ENCODE measurements at places on chromosomes 7 and 10.

GRCh38 chr10:15325243-15325943 lies 45.7 kb downstream of the FAM171A1 start:
- no peak for DNase-seq

DNA sequence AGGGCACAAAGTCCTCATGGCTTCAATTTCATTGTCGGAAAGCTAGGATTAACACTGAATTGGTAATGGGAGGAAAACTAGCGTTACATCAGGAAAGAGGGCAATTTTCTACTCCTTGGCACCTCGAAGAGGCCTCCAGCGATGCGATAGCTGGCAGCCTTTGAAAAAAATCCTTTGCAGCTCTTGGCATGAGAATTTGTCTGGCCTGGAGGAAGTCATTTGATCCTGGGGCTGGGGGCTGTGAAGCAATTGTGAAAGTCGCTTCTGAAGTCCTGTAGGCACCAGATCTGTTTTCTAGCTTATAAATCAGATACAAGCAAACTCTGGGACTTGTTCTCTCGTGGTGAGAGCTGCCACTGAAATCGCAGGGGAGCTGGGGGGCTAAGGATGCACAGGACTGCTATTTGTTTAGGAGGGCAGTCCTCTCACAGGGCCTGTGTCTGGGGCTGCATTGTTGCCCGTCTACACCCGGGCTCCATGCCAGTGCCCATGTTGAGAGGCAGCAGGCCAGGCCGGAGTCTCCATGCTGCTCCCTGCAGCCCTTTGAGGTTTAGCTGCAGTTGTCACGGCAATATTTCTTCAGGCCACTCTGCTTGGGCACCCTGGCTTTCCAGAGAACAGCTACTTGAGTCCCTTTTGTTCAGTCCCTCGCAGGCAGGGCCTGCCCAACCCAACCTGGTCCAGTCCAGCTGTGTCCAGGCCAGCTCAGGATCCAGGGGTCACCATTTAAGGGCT lies 206.8 kb upstream of the LYZL1 start:
- DNase-seq, result no peak

DNA sequence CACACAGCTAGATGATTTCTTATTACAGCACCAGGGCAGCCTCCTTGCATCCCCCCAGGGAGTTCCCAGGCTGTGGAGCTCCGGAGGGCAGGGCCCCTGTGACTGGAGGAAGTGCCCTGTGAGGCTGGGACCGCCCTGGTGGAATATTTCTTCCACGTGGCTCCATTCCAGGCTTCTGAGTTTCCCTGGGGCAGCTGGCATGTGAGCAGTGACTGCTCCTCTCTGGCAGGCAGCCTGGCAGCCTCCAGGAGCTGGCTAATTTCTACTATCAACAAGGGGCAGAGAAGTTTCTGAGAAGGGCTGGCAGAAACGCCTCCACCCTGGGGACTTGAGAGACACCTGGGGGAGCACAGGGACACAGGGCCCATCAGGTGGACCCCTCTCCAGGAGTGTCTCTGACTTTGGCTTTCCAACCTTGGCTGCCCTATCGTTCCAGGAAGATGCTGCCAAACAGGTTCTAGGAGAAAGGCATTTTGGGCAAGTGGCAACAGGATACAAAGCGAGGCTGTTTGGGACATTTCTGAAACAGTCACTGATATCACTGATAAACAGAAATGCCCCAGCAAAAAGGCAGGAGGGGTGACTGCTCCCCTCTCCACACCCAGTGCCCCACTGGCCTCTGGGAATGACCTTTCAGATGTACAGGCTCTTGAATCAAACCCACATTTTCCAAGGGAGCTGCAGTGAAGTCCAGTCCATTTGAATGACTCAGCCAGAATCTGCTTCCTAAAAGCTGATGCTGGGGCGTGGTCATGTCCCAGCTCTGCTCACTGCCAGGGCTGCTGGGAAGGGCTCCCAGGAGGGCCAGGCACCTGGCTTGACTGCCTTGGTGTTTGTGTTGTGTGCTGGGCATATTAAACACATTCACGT lies 16.1 kb downstream of the MYOF start:
- DNase-seq, result no peak

DNA sequence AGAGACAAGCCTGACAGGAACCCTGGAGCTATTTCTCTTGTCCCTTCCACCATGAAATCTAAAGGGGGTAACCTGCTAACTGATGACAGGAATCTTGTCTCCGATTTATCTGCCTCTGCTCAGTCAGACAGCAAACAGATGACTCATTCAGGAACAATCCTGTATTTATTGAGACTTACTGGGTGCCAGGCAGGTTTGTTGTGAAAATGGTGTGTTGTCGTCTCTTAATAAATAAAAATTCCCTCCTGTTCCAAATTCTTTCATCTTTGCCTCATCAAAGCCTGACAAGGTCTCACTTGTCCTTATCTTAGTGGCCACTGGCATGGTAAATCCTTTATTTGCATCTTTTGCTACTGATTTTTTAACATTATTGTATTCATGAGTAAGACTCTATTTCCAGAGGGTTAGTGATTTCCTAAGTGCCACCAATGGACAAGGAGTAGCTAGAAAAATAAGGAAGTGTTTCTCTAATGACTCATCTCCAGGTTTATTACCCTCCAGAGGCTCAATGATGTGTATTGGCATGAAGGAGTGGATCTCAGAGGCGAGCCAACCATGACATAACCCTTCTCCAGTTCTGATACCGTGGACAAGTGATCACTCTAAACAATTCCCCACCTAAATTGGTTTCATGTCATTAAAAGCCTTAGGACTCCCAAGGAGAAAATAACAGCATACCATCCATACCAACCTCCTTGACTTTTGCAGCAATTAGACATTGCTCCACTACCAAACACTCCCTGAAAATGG lies 724.0 kb downstream of the GRID1 start:
- DNase-seq, result no peak

- no peak for DNase-seq
These were observed 9.6 kb downstream of the FGF8 start for GRCh38 chr10:101766306-101766705.

DNA sequence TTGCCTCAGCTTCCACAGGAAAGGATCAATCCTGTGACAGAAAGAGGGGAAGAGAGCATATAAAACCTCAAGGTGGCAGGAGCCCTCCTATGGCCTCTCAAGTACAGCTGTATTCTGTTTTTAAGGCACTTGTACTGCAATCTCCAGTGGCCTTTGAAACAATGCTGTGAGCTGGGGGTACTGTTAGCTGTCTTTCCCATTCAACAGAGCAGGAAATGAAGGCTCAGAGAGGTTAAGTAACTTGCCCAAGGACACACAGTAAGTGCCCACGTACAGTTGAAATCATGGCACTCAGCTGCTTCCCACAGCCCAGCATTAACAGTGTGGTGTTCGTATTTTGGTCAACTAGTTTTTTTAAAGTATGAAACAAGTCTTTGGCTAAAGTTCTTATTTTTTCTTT lies 34.0 kb downstream of the DUSP5 start:
- no peak for DNase-seq

GRCh38 chr7:28573059-28573553 lies 160.8 kb downstream of the CREB5 start:
- no peak for DNase-seq

Measured in GM13976 (cell line).